ENCODE measurements at places on chromosomes 5 and 9.

- DNase-seq, result no peak
These were observed 77.0 kb upstream of the DPYSL3 start for GRCh38 chr5:147586832-147587231.

DNA sequence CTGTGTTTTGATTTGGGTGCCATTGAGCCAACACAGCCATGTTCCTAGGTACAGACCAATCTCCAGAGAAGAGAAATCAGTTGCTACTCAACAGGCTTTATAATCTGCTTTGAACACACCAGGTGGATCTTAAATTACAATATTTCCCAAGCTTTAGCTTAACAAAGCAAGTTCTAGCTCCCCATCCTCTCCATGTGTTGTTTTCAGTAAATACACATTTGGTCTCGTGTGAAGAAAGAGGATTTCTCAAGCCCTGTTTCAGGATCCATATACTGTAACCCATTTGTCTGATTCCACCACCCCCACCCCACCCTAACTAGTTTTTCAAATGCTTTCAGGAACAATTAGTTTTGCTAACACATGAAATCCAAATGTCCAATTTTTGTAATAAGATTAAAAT lies 109.6 kb upstream of the NIPBL start:
- no peak for DNase-seq

- DNase-seq, result no peak
These were observed 128.4 kb upstream of the IER5L start for GRCh38 chr9:129306318-129306973.

DNA sequence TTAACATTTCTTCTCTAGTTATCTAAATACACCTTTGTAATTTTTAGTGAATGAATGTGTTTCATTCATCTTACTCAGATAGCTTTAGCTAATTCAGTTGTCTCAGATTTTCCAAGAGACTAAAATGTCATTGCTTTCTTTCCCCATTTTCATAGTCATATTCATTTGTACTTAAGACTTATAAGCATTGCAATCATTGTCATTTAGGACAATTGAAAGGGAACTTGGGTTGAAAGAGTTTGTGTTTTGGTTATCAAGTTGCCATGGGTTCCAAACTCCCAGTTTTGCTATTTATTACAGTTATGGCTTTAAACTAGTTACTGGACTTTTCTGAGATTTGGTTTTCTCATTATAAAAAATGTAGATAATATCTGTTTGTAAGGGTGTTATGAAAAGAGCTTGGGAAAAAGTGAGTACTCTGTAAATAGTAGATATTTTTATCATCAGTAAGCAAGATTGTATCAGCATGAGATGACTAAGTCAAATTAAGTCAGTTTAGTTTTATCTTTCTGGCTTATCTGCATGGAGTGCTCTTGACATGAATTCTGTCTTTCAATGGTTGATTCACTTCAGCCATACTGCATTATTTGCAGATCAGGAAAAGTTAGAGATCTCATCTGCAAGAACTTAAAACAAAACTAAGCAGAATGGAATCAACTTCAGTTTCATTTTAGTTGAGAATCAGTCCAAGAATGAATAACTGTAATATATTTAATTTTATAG lies 107.5 kb downstream of the PBX3 start:
- no peak for DNase-seq

GRCh38 chr9:137095664-137096517 lies 9.1 kb downstream of the MAN1B1 start:
- DNase-seq, result peak; percentile 78

GRCh38 chr5:175596761-175597189 lies 61.1 kb upstream of the HRH2 start:
- DNase-seq, result no peak

DNA sequence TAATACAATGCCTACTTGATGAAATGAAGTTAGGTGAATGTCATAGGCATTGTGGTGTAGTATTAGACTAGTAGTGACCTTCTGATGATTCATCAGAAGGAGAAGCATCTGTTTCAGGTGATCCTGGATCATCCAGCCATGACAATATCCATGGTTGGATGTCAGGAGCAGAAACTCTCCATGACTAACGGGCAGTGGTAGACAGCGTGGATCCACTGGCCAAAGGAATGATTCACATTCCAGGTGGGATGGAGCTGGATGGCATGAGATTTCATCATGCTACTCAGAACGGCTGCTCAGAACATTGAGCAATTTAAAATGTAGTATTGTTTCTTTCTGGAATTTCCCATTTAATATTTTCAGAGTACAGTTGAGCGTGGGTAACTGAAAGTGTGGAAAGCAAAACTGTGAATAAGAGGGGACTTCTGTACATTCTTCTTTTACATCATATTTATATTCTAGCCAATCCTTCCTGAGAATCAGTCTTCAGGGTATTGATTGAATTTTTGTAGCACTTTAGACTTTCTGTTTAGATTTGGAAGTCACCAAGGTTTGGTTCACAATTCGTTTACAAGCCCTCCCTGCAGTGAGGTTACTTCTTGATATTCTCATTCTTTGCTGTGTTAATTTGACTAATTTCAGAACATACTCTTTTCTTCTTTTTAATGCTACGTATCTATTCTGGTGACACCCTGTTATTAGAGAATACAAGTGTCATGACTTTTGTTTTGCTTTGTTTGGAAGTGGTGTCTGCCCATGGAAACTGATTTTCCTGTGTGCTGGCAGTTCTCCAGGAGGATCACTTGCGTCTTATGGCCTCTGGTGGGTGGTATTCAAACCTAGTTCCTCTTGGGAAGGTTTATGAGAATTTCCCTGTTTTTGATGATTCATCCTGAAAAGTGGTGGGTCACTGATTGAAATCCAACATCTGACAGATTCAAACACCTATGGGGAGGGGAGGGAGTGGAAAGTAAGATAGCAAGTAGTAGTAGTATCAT lies 12.2 kb upstream of the CLINT1 start:
- DNase-seq, result no peak

DNA sequence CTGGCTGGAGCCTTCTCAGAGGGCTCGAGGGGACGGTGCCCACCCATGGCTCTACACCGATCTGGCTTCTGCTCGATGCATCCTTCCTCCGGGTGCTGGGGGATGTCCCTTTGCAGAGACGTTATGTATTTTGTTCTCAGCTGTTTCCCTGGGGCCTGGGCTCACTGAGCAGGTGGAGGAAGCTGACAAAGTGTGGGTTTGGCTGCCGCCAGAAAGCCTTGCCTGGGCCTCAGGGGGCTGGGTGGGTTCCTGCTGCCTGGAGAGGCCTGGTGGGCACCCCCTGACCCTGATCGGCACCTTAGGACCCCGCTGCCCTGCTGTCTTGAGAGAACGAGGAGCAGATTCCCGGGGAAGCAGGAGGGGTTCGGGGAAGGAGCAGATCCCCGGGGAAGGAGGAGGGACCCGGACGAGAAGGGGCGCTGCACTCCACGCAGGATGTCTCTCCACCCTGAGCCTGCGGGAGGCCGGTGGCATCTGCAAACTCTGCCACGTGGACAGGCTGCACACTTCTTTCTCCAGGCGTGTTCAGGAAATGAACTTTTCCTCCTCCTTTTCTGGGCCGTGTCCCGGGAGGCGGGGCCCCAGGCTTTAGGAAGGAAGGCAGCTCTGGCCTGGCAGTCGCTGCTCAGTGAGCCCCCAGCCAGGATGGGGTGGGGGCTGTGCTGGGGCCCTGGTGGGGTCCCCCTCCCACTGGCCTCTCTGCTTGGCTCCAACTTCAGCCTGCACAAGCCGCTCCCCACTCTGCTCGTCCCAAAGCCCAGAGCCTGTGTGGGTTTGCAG lies 148.9 kb downstream of the RXRA start:
- no peak for DNase-seq

DNA sequence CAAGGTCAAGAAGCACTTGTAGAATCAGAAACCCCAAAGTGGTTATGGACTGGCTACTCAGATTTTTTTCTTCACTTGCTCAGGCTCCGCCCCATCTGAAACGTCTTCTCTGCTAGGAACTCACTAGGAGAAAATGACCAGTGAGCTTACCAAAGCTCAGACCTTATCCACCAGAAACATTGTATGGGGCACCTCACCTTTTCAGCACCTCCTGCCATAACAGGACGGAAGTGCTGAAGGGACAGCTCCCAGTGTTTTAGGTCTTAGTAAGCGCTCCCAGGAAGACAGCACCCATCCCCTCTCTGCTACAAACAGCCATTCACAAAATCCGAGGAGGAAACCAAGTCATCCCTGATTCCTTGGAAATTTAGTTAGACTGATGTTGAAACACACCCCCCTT lies 1.2 kb upstream of the GABRA1 start:
- DNase-seq, result no peak

GRCh38 chr9:69172895-69173294 lies 1.2 kb upstream of the TJP2 start:
- DNase-seq, result no peak

DNA sequence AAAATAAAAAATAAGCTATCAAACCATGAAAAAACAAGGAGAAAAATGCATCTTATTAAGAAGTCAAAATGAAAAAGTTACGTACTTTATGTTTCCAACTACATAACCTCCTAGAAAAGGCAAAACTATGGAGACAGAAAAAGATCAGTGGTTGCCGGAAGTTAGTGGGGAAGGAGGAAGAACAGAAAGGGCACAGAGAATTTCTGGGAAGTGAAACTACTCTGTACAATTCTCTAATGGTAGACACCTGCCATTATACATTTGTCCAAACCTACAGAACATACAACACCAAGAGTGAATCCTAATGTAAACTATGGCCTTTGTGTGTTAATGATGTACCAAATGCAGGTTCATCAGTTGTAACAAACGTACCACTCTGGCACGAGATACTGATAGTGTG lies 25.3 kb downstream of the SMU1 start:
- no peak for DNase-seq

DNA sequence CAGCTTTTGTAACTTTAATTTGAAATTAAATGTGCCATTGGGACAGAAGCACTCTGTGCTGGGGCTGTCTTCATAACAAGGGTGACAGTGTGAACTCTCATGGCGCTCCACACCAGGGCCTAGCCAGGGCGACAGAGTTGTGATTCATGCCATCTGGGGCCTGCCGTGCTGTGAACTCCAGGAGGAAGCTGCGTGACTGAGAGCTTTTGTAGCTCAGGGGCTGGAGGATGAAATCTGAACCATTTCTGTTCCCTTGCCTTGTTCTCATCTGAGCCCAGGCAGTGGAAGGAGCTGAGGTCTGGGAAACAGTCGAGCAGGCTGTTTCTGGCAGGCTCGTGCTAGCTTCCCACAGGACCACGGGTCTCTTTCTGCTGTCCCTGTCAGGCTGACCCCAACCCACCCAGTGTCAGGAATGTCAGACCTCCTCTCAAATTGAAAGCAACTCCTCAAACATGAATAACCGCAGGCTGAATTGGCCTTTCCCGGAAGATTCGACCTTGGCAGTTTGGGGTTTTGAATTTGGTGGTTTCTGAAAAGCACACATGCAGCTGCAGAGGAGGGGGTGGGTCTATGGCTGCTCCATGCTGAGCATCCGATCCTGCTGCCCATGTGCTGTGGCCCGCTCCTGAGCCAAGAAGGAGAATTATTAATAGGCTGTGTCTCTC lies 69.2 kb upstream of the RPS23 start:
- DNase-seq, result no peak

- DNase-seq, result no peak
These were observed 71.1 kb upstream of the NEURL1B start for GRCh38 chr5:172569861-172570558.

DNA sequence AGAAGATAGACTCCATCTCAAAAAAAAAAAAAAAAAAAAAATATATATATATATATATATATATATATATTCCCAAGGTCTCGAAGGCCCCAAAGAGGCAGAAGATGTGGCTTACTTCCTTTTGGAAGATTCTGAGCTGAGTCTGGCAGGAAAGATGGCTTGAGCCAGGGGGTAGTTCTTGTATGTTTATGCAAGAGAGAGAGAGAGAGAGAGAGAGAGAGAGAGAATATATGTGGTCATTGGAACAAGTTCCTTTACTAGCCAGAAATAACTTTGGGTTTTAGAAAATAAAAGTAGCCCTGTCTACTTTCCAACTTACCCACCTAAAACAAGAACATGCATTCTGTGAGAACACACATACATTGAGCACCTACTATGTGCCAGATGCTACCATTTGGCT lies 17.6 kb downstream of the NCS1 start:
- no peak for DNase-seq

DNA sequence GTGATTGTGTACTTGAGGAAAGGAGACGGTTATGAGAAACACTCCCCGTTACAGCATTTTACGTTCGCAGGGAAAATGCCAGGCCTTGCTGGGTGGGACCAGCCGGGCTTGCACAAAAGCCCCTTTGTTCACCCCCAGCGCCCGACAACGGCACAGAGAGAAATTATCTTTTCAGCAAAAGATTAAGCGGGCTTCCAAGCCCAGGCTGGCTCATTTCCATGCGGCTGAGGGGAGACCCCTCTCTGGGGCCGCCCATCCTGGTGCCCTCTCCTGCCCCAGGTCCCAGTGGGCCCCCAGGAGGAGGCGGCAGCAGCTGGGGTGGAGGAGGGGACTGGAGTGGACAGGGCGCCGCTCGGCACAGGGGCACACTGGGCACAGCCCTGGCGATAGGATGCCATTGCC lies 50.8 kb upstream of the NOTCH1 start:
- DNase-seq, result no peak

DNA sequence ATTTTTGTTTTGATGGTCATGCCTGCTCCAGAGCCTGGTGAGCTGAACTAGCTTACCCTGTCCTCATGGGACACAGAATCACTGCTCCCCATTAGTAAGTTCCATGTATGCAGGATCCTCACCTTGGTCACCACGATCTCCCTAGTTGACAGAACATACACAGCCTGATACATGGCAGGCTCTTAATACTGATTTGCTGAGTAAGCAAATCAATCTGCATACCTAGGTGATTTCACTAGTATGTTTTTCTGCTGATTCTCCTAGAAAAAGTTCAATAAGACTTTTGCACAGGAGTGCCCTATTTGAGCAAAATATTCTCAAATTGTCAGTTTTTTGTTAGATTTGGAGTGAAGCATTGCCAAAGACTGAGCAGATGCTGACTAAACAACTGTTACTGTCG lies 113.7 kb downstream of the ACER2 start:
- DNase-seq, result no peak

- DNase-seq, result no peak
These were observed 96.2 kb upstream of the SMC2 start for GRCh38 chr9:103997856-103998370.

- DNase-seq, result no peak
These were observed 220.5 kb downstream of the SH3GL2 start for GRCh38 chr9:17799369-17799768.

GRCh38 chr9:94783102-94783682 lies 56.7 kb downstream of the AOPEP start:
- DNase-seq, result no peak

- DNase-seq, result no peak
These were observed 2.0 kb downstream of the OR2V2 start for GRCh38 chr5:181149355-181149754.

All from stimulated activated CD8-positive, alpha-beta memory T cell treated with anti-CD3 and anti-CD28 coated beads, Interleukin-7, amount 100 ng/mL, for 48 hours (primary cell).